Mammary epithelial cell (primary cell): ENCODE measurements at places on chromosomes 16 and 17. TPM values are rescaled to one million over a fixed set of nuclear protein-coding genes. Genes with fewer than 3 reads are reported as not detected.
A peak's percentile ranks its signal among the peaks of the same experiment; 100 is the strongest.

ABCA8 gene
- under 0.01 TPM for total RNA-seq

GRCh38 chr17:34721326-34721725, 141.9 kb downstream of the TMEM132E start:
- DNase-seq, result peak; percentile 12

GRCh38 chr16:88703486-88704309, 2.5 kb downstream of the RNF166 start:
- DNase-seq, result no peak

DNA sequence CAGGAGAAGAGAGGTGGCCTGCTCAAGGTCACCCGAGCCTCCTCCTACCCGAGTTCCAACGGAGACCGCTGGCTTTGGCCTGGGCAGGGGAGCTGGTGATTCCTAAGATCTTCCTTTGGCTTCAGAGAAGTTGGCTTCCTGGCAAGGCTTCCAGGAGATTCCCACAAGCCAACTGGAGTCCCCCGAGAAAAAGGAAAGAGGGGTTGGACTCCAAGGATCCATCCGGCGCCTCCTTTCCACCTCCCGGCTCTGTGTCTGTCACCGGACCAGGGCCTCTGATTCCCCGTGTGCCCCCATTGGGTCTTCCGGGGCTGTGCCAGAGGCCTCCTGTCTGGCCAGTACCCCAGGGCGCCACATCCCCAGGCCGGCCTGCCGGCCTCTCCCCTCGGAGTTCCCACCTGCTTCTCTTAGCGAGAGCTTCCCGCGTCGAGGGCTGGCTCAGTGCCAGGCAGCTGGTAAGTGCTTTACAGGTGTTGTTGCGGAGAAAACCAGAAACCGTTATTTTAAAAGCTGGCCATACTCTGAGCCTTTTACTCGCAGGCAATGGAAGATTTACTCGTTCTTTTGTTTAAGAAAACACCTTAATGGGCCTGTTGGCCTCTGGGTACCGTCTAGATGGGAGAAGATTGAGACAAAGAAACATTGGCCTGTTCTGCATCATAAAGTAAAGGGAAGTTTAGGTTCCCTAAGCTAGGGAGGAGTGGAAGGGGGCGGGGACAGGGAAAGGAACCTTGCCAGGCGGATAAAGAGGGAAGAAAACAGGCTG, 258.4 kb upstream of the SDK2 start:
- DNase-seq, result no peak

DNA sequence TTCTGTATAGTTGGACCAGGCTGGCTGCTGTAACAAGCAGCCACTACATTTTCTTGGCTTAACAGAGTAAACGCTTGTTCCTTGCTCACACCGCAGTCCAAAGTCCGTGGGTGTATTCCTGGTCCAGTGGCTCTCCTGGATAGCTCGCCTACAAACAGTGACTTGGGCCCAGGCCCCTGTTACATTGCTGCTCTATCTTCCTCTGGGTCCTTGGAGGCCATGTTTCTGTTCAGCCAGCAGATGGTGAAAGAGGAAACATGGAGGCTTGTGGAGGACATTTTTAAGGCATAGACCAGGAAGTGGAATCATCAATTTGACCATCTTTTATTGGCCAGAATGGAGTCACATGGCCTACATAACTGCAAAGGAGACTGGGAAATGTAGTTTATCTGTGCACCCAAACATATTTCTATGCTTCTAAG, 55.1 kb downstream of the ATP2C2 start:
- peak; percentile 48 for DNase-seq

GRCh38 chr16:48250520-48251278, 3.4 kb upstream of the ABCC11 start:
- no peak for DNase-seq

GRCh38 chr16:83113811-83114210, 487.0 kb downstream of the CDH13 start:
- no peak for DNase-seq

GRCh38 chr16:586645-587590, 2.9 kb upstream of the RAB40C start:
- no peak for DNase-seq
